Ovary (tissue), 10 donors: ENCODE measurements at places on chromosomes 13 and 19.

GRCh38 chr13:75645141-75645540, 9.0 kb downstream of the LMO7 start:
- no peak overlapping the region for H3K27ac ChIP-seq
- H3K4me3 ChIP-seq, result no peak overlapping the region
- H3K36me3 ChIP-seq, result no peaks in the 10 kb centered on the region

DNA sequence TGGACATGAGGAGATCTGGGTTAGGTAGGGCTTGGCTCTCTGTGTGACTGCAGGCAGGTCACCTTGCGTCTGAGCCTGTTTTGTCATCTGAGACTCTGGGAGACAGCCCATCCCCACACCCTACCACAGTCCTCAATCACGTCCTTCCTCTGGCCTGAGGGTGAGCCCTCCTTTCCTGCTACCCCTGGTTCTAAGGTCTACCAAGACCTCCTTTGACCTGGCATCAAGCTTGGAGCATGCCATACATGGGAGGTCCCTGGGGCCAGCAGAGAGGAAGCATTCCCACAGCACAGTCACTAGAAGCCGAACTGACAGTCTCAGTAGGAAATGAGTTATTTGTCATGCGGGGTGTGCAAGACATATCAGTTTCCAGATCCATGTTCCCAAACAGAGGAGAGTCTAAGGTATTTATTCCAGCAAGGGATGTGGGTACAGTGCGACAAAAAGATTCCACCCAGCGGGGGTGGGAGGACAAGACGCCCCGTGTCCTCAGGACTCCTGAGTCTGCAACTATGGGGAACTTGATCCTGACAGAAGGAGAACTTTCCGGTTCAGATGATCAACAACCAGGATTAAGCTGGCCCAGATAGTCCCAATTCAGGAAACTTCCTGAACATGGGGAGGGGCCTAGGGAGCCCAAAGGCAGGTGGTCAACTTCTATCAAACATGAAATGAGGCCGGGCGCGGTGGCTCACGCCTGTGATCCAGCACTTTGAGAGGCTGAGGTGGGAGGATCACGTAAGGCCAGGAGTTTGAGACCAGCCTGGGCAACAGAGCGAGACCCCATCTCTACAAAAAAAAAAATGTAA, 9.5 kb downstream of the ARRDC2 start:
- no peaks in the 10 kb centered on the region for H3K36me3 ChIP-seq
- H3K4me3 ChIP-seq, result no peak overlapping the region
- no peak for DNase-seq

DNA sequence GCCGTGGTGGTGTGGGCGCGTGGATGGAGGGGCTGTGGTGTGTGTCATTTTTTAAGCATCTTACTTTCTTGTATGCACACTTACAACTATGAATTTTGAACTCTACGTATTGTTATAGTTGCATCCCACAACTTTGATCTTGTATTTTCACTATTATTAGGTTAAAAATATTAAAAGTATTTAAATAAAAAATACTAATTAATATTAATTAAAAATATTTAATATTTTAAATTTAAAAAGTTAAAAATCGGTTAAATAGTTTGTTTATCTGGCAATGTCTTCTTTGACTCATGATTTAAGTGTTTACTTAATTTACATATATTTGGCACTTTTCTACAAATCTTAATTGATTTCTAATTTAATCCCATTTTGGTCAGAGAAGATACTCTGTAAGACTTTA, 17.8 kb upstream of the GJB6 start:
- H3K4me3 ChIP-seq, result no peak overlapping the region
- no peak overlapping the region for H3K27ac ChIP-seq
- no peaks in the 10 kb centered on the region for H3K27me3 ChIP-seq
- no peaks in the 10 kb centered on the region for H3K36me3 ChIP-seq
- DNase-seq, result no peak

- no peak overlapping the region for H3K4me3 ChIP-seq
- H3K27ac ChIP-seq, result no peak overlapping the region
- no peaks in the 10 kb centered on the region for H3K36me3 ChIP-seq
- no peaks in the 10 kb centered on the region for H3K27me3 ChIP-seq
- no peaks in the 10 kb centered on the region for H3K4me1 ChIP-seq
Observed at GRCh38 chr19:53328967-53329366, 4.6 kb upstream of the ZNF845 start.

GRCh38 chr19:29586401-29586800, 19.7 kb upstream of the POP4 start:
- no peaks in the 10 kb centered on the region for H3K36me3 ChIP-seq
- no peak for DNase-seq
- H3K27ac ChIP-seq, result no peak overlapping the region
- H3K4me1 ChIP-seq, result no peaks in the 10 kb centered on the region
- H3K4me3 ChIP-seq, result no peak overlapping the region
- no peaks in the 10 kb centered on the region for H3K27me3 ChIP-seq

GRCh38 chr13:95156208-95156607, 145.0 kb downstream of the ABCC4 start:
- no peak overlapping the region for H3K27ac ChIP-seq
- no peak overlapping the region for H3K4me3 ChIP-seq
- H3K36me3 ChIP-seq, result no peaks in the 10 kb centered on the region
- H3K4me1 ChIP-seq, result no peaks in the 10 kb centered on the region

- no peak for DNase-seq
- H3K36me3 ChIP-seq, result no peaks in the 10 kb centered on the region
- no peaks in the 10 kb centered on the region for H3K4me1 ChIP-seq
- H3K27ac ChIP-seq, result no peak overlapping the region
- H3K4me3 ChIP-seq, result no peak overlapping the region
- H3K27me3 ChIP-seq, result no peaks in the 10 kb centered on the region
Observed at GRCh38 chr13:23383151-23383550, 50.4 kb downstream of the SACS start.

GRCh38 chr13:31965361-31966066, 66.1 kb upstream of the FRY start:
- H3K27me3 ChIP-seq, result no peaks in the 10 kb centered on the region
- no peak overlapping the region for H3K4me3 ChIP-seq
- peaks cover 3% of the 10 kb centered on the region for H3K4me1 ChIP-seq
- DNase-seq, result no peak
- no peaks in the 10 kb centered on the region for H3K36me3 ChIP-seq
- H3K27ac ChIP-seq, result no peak overlapping the region

DNA sequence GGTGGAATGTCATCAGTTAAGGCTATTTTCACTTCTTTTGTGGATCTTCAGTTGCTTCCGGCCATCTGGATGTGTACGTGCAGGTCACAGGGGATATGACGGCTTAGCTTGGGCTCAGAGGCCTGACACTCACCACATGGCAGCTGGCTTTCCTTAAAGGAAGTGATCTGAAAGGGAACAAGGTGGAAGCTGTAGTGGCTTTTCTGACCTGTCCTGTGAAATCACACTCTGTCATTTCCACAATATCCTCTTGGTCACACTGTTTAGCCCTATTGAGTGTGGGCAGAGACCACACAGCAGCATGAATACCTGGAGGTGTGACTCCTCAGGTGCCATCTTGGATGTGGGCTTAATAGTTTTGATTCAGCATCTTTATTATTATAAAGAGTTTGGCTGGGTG, 4.5 kb upstream of the BAX start:
- no peaks in the 10 kb centered on the region for H3K4me1 ChIP-seq
- no peak overlapping the region for H3K4me3 ChIP-seq
- no peaks in the 10 kb centered on the region for H3K27me3 ChIP-seq
- no peak overlapping the region for H3K27ac ChIP-seq

- H3K27ac ChIP-seq, result no peak overlapping the region
- H3K4me3 ChIP-seq, result no peak overlapping the region
- no peaks in the 10 kb centered on the region for H3K36me3 ChIP-seq
- no peak for DNase-seq
- no peaks in the 10 kb centered on the region for H3K4me1 ChIP-seq
Observed at GRCh38 chr19:47390533-47391488, 28.5 kb downstream of the MEIS3 start.

GRCh38 chr19:16851031-16851712, 22.0 kb downstream of the SIN3B start:
- H3K4me3 ChIP-seq, result no peak overlapping the region
- no peak for DNase-seq
- H3K27me3 ChIP-seq, result no peaks in the 10 kb centered on the region
- H3K27ac ChIP-seq, result no peak overlapping the region
- H3K36me3 ChIP-seq, result no peaks in the 10 kb centered on the region

- peak; percentile 52 for DNase-seq
- no peaks in the 10 kb centered on the region for H3K36me3 ChIP-seq
- peaks cover 13% of the 10 kb centered on the region for H3K4me1 ChIP-seq
- H3K27ac ChIP-seq, result peak overlapping the region; percentile 100
Observed at GRCh38 chr19:38848299-38849146, 1.3 kb downstream of the HNRNPL start.

- peaks cover 4% of the 10 kb centered on the region for H3K27me3 ChIP-seq
- H3K4me1 ChIP-seq, result peaks cover 9% of the 10 kb centered on the region
- no peak overlapping the region for H3K4me3 ChIP-seq
Observed at GRCh38 chr19:862581-863314, 3.3 kb downstream of the CFD start.

- DNase-seq, result no peak
- no peak overlapping the region for H3K27ac ChIP-seq
- H3K4me1 ChIP-seq, result no peaks in the 10 kb centered on the region
- no peaks in the 10 kb centered on the region for H3K36me3 ChIP-seq
- no peak overlapping the region for H3K4me3 ChIP-seq
Observed at GRCh38 chr13:94129490-94129894, 350.0 kb downstream of the DCT start.

DNA sequence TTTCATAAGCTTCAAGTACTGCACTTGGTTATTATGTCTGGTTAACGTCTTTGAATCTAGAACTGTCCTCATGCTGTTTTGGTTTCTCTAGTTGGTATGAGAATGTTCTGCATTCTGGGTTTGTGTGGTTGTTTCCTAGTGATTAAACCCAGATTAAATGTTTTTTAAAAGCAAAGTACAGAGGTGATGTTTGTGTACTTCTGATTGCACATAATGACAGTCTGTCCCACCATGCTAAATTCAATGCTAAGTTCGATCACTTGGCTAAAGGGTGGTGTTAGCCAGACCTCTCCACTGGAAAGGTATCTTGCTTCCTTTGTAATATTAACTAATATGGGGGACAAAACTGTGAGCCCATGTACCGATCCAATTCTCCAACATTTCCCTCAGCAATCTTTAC, 14.6 kb downstream of the N4BP2L1 start:
- DNase-seq, result no peak
- no peak overlapping the region for H3K4me3 ChIP-seq
- H3K27me3 ChIP-seq, result no peaks in the 10 kb centered on the region
- no peak overlapping the region for H3K27ac ChIP-seq

DNA sequence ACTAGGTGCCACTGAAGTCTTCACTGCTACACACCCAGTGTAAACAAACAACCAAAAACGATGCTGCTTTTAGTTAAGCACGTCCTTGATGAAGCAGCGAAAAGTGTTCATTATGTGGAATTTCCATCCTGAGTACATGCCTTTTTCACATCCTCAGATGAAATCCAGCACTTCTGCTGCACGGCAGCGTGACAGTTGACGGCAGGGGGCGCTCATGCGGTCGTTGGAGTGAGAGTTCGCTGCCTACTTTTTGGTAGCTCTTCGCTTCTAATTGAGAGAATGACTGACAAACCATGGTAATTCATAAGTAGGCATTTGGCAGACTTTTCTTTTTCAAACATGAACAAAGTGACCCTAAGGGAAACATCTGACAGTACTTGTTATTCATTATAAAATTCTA, 1124.9 kb downstream of the EFNB2 start:
- no peaks in the 10 kb centered on the region for H3K36me3 ChIP-seq
- H3K4me1 ChIP-seq, result no peaks in the 10 kb centered on the region
- H3K4me3 ChIP-seq, result no peak overlapping the region
- DNase-seq, result peak; percentile 22
- H3K27ac ChIP-seq, result no peak overlapping the region

DNA sequence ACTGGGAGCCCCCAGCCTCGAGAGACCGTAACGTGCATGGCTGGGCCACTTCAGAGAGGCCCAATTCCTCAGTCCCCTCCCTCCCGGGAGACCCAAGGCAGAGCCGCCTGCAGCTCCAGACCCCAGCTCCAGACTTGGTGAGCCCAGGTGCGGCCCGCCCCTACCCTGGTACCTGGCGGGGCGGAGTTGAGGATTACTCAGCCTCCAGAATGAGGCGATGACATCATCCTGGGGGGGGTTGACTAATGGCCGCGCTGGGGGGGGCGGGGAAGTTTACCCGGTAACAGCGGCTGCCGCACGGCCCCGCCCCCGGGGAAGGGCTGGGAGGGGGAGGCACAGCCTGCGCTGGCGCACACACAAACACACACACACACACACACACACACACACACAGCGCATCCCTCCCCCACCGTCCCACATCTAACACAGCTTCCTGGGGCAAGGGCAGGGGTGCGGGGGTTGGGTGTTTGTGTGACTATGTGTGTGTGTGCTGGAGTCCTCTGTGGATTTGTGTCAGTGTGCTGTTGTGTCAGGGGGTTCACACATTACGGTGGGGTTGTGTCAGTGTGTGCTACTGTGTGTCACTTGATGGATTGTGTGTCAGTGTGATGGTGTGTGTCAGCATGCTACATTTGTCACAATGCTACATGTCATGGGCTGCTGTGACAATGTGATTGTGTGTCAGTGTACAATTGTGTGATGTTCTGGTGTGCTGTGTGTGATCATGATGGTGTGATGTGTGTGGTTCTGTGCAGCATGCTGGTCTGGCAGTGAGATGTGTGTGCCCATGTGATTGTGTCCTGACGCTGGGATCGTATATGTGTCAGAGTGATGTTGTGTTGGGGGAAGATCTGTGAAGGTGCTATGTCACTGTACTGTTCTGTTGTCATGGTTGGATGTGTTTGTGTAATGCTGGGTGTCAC, 10.3 kb upstream of the BBC3 start:
- no peaks in the 10 kb centered on the region for H3K36me3 ChIP-seq
- H3K27me3 ChIP-seq, result no peaks in the 10 kb centered on the region
- H3K4me1 ChIP-seq, result peaks cover 6% of the 10 kb centered on the region
- no peak overlapping the region for H3K27ac ChIP-seq
- H3K4me3 ChIP-seq, result no peak overlapping the region

- no peak overlapping the region for H3K4me3 ChIP-seq
- no peak for DNase-seq
- no peaks in the 10 kb centered on the region for H3K4me1 ChIP-seq
- no peaks in the 10 kb centered on the region for H3K36me3 ChIP-seq
- H3K27ac ChIP-seq, result no peak overlapping the region
- H3K27me3 ChIP-seq, result no peaks in the 10 kb centered on the region
Observed at GRCh38 chr19:42114412-42114811, 17.8 kb downstream of the POU2F2 start.

DNA sequence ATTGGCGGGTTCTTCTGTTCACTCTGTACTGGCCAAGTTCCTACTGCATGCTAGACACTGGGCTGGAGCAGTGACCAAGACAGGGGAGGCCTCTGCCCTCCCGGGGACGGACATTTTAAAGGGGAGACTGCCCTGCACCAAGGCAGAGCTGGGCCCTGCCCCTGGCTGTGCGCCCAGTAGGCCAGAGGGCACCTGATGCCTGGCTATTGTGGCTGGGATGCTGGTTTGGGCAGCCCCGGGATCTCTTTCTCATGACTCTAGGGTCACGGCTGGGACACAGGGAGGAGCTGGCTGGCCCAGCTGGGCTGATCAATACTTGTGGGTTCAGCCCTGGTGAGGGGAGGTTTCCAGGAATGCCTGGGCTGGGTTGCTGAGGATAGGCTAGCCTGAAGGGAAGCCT, 17.7 kb downstream of the LIPE start:
- no peak for DNase-seq
- H3K36me3 ChIP-seq, result no peaks in the 10 kb centered on the region
- no peaks in the 10 kb centered on the region for H3K27me3 ChIP-seq
- H3K4me1 ChIP-seq, result peaks cover 3% of the 10 kb centered on the region
